CD4-positive, alpha-beta memory T cell (primary cell): ENCODE measurements at places on chromosomes 16 and 17. TPM values are rescaled to one million over a fixed set of nuclear protein-coding genes. Genes with fewer than 3 reads are reported as not detected.

DNA sequence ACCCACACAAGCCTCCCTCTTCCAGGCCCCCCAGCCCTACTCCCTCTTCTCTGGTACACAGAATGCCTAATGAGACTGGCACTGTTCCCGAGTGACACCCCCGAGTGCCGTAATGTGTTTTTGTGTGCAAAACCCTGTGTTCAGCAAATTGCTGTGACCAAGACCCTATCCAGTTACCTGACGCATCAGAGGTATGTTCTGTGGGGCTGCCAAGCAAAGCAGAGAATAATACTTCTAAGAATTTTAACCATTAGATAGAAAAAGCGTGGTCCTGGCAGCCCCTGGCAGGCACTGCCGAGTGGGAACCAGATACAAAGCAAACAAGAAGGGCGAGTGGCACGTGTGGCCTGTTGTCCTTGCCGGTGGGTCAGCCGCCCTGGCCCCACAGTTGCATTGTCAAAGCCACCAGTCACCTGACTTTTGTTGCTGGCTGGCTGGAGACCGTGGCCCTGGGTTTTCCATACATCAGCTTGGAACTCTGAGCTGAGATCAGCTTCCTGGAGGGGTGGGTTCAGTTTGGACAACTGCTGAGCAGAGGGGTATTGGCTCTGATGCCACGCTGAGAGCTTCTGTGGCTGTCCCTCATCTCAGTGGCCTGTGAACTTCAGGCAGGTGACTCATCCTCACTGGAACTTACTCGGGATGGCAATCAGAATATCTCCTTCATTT lies 69.1 kb upstream of the BRD7 start:
- no peak for DNase-seq

DNA sequence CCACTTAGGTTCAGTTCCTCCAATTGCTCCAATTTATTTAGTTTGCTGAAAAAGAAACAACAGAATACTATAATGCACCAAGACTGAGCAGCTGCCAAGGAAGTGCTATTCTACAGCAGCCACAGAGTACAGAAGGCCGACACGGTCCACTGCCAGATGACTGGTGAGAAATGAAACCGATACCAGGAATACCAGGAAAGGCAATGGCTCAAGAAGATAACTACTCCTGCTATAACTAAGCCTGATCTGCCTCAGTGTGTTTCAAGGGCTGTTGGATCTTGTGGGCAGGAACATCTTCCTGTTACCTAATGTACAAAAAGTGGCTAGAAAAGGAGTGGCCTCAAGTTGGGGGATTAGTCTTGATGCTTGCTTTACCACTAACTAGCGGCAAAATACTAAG lies 32.8 kb downstream of the MARVELD3 start:
- no peak for DNase-seq

- DNase-seq: no peak
These were observed 22.1 kb upstream of the PVALEF start for GRCh38 chr17:81143200-81143527.

DNA sequence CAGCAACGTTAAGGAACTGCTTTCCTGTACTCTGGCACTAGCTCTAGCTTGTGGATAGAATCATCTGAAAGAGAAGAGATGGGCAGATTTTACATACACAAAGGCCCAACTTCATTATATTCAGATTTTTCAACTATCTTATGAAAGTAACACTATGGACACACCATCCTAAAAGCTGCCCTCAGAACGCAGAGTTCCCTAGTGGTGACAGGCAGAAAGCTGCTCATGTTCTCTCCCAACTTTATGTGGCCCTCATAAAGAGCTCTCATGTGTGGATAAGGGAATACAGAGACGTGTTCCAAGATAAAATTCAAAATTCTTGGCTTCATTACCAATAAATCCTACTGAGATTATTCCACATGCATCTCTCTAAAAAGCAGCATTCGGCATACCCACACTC lies 1.5 kb downstream of the CFAP20 start:
- DNase-seq: no peak

GRCh38 chr17:17343160-17343735 lies 40.1 kb downstream of the NT5M start:
- DNase-seq: no peak

GRCh38 chr17:72477491-72477890 lies 356.7 kb downstream of the SOX9 start:
- no peak for DNase-seq

GRCh38 chr16:48366165-48367093 lies 18.8 kb downstream of the SIAH1 start:
- peak; percentile 67 for DNase-seq

TPSAB1 gene
- not detected for polyA plus RNA-seq

TMEM100 gene
- polyA plus RNA-seq: not detected

DNA sequence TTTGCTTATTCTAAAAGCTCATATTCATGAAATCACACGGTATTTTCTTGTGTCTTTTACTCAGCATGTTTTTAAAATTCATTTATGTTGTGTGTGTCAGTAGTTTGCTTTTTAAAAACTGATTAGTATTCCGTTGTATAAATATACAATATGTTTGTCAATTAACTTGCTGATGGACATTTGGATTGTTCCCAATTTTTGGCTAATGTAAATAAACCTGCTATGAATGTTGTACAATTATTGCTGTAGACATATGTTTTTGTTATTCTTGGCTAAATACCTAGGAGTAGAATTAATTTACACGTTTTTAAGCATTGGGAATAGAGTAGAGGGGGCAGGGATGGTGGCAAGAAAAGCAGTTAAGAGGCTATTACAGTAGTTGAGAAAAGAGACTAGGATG lies 199.5 kb upstream of the CCL2 start:
- no peak for DNase-seq

GRCh38 chr16:2675714-2676113 lies 6.6 kb upstream of the KCTD5 start:
- DNase-seq: no peak

DNA sequence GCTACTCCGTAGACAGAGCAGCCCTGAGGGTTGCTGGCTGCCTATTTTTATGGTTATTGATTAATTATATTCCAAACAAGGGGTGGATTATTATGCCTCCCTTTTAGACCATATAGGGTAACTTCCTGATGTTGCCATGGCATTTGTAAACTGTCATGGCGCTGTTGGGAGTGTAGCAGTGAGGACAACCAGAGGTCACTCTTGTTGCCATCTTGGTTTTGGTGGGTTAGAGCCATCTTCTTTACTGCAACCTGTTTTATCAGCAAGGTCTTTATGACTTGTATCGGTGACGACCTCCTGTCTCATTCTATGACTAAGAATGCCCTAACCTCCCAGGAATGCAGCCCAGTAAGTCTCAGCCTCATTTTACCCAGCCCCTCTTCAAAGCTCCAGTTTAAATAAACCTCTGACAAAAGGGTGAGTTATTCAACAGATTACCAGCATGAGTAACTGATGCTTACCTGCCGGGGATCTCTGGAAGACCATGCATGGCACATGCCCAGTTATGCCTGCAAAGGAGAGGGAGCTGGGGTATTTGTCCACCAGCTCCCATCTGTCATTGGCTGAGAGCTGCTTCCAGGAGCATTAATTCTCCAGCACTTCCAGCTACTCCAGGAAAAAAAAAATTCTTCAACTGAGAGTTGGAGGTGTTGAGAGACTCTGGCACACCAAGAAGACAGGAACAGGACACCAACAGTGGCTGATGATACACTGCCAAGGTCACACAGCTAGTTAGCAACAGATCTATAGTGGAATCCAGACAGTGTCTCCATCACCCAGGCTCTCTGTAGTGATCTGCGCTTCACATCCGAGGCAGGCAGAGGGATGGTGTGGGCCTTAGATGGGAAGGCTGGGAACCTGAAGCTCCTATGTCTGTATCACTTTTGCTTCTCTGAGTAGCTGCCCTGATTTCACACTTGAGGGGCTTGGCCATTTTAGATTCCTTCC lies 36.6 kb upstream of the IL21R start:
- no peak for DNase-seq

DNA sequence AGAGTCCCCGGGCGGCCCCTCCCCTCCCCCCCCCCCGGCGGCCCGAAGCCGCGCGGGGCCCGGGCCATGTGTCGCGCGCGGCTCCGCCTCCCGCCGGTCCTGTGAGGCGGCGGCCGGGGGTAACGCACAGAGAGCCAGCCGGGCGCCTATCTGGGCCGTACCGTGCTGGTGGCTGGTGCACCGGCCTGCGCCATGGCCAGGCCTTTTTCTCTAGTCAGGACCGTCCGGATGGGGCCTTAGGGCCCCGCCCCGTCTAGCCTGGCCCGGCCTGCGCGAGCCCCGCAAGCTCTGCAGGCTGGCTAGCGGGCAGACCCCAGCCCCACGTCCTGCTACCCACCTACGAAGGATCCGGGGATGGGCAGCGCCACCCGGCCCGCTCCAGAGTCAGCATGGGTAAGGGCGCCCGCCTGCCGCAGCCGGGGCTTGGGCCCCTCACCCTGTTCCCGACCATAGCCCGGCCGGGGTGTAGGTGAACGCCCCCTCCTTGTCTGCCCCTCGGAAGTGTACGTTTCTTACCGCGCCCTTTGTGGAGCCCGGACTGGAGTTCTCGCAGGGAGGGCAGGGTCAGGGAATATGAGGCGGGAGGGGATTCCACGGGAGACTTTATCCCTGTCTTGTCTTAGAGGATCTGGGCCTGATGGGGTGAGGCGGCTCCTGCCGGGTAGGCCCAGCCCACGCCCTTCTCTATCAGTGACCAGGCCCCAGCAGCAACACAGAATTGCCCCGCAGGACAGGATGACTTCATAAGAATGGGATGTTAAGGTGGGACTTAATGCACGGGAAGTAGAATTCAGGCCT lies at the start of gene CENPT:
CENPT (minus strand) TSS at position 630 of the 798 bp plus-strand sequence. CDS start 13,834 bp downstream, outside the sequence.
- DNase-seq: no peak

DNA sequence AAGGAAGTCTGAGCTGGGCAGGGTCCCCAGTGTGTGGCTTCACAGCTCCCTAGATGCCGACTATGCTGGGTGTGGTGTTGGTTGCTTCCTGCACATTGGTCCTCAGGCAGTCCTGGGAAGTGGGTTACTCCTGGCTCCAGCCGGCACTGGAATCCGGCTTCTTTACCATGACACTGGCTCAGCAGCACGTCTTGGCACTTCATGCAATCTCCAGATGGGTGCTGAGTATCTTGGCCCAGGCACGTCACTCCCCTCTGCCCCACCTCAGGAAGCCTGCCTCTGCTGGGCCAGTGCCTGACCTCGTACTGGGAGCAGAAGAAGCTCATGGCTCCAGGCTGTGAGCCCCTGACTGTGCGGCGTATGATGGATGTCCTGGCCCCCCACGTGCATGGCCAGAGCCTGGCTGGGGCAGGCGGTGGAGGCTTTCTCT lies 24.5 kb downstream of the FCSK start:
- no peak for DNase-seq

GRCh38 chr17:38654411-38655398 lies 20.1 kb downstream of the EPOP start:
- DNase-seq: no peak

- DNase-seq: no peak
These were observed 26.5 kb downstream of the NAGPA start for GRCh38 chr16:5007256-5007655.

CYLD gene
- 206 TPM for polyA plus RNA-seq

GRCh38 chr16:28106467-28107215 lies 43.1 kb upstream of the GSG1L start:
- no peak for DNase-seq

GRCh38 chr17:31462261-31462660 lies 70.8 kb downstream of the RAB11FIP4 start:
- no peak for DNase-seq

KRT17 gene
- polyA plus RNA-seq: not detected

DNA sequence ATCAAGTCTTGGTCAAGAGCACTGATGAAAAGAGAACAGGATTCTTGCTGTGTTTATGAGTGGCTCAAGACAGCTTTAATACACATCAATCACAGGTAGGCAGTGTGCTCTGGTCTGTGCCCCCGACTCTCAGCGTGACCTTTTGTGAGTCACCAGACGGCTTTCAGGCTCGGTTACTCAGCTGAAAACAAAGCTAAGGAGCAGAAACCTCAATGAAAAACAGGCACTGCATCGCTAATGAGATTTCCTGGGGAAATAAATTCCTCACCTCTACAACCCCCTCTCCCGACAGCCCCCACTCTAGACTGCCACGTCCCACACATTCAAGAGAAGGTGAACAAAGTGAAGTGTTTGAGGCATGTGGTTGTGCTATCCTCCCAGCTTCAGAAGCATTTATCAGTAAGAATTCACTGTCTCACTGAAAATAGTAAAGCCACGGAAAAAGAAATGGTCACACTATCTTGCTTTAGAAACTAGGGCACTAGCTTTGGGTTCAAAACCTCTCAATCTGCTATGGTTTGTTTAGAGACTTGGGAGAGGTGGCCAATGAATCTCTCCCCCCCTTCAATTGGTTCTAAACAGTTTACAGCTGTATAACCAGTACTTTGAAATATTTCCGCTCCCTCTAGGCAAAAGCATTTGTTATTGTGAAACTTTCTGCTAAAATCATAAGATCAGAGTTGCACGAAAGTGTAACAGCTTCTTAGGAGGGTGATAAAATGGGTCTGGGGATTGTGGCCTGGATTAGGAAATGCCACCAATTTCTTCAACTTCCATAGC lies 199.5 kb upstream of the PMFBP1 start:
- DNase-seq: no peak

SLC4A1 gene
- polyA plus RNA-seq: not detected

DNA sequence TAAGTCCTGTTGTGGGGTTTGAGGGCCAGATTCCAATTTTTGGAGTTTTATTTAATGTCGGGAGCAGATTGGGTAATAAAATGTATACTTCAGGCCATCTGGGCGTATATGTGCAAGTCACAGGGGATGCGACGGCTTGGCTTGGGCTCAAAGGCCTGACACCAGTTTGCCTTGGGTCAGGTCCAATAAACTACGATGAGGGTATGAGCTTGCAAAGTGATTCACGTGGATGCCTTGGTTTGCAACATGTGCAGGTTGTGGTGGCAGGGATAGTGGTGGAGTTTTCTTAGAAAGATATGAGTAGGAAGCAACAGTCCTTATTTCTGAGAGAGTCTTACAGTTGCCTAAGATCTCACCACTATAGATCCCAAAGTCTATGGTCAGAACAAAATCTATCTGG lies 157.0 kb upstream of the CDH11 start:
- no peak for DNase-seq

DNA sequence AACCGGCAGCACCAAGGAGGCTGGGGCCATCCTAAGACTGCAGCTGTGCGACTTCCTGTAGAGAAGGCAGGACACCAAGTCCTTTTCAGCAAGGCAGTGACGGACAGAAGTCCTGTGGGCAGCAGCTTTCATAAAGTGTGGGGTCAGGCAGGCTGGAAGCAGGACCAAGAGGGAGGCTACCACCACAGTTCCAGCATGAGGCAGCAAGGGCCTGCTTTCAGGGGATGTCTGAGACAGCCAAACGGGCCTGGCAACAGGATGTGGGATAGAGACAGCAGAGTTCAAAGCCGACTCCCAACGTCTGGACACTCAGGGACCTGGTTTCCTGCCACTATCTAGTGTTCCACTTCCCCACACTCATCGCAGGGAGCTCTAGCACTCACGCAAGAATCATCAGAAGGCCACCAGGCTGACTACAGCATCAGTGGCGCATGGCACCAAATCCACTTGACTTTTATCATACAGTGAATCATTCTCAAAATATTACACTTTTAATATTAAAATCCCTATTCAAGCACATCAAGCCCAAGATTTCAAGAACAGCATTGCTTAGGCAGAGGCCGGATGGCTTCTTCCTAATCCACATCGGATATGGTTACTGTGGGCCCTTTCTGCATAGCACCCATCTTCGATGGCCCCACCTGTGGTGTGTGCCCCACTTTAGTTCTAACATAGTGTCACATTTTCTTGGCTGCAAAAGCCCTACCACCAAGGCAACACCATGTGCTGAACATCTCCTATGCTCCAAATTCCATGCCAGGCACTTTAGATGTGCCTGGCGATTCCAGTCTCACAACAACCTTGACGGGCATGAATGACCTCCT lies 5.2 kb downstream of the USP7 start:
- DNase-seq: peak; percentile 59
